ENCODE measurements at places on chromosomes 7 and 10.

GRCh38 chr7:118369987-118370386 is 145.5 kb downstream of the ANKRD7 start:
- no peak for DNase-seq

DNA sequence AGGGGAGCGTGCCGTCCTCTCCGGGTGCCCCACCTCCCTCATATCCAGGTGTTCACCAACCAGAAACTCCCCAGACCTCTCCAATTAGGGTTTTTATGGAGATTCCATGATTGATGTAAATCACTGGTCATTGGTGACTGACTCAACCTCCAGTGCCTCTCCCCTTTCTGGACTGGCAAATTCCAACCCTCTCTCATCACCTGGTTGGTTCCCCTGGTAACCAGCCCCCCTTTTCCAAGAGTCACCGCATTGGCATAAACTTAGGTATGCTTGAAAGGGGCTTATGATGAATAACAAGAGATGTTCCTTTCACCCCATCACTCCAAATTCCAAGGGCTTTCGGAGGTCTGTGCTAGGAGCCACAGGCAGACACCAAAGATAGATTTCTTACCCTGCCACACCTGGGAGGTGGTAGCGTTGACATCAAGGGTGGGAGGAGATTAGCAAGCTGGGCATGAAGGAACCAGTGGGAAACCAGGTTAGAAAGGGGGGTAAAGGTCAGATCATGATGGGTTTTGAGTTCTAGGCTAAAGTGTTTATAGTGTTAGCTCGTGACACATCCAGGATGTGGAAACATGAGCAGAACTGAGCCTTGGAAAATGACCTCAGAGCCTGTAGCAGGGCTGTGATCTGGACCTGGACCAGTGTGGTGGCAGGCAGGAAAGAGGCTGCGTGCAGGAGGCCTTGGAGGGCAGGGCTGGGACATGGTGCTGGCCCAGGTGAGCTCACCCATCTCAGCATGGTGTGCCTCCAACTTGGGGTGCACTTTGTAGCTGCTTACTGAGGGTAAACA is 45.1 kb downstream of the CAMK1D start:
- no peak for DNase-seq

GRCh38 chr7:42175834-42176723 is 60.9 kb downstream of the GLI3 start:
- DNase-seq: no peak

GRCh38 chr7:81162234-81162633 is 243.4 kb upstream of the SEMA3C start:
- no peak for DNase-seq

DNA sequence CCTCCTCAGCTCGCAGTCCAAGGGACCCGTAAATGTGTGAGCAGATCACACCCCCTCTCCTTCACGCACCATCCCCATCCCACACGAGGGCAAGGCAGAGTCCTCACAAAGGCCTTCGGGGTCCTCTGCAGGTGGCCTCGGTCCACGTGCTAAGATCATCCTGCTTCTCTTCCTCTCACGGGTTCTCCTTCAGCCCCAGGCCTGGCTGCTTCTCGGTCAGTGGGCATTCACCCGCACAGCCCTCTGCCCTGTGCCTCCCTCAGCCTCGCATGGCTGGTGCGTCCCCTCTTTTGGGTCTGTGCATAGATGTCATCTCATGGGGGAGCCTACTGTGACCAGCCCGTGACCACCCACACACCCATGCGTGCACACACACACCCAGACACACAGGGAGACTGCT is 17.3 kb upstream of the FOXL3 start:
- no peak for DNase-seq

GRCh38 chr7:128197589-128197988 is 43.5 kb upstream of the LEP start:
- no peak for DNase-seq

Measured in stimulated activated CD4-positive, alpha-beta T cell treated with anti-CD3 and anti-CD28 coated beads, Interleukin-2, amount 100 ng/mL, for 48 hours (primary cell).